ENCODE measurements at places on chromosomes 4 and X. TPM values are rescaled to one million over a fixed set of nuclear protein-coding genes. Genes with fewer than 3 reads are reported as not detected.

F8A2 gene
- not detected for total RNA-seq

SPANXA2 gene
- total RNA-seq: not detected

ARHGAP6 gene
- total RNA-seq: 0.37 TPM

ARHGAP36 gene
- not detected for total RNA-seq

YIPF7 gene
- not detected for total RNA-seq

IRF2 gene
- total RNA-seq: 66.2 TPM

TRIM61 gene
- 3.6 TPM for total RNA-seq

TAPT1 gene
- total RNA-seq: 30.0 TPM

TCEAL2 gene
- not detected for total RNA-seq

GRCh38 chrX:15790769-15791290 is 546 bp downstream of the ZRSR2 start:
- DNase-seq: no peak

GRCh38 chr4:147808447-147808846 is 76.6 kb downstream of the ARHGAP10 start:
- no peak for DNase-seq

DNA sequence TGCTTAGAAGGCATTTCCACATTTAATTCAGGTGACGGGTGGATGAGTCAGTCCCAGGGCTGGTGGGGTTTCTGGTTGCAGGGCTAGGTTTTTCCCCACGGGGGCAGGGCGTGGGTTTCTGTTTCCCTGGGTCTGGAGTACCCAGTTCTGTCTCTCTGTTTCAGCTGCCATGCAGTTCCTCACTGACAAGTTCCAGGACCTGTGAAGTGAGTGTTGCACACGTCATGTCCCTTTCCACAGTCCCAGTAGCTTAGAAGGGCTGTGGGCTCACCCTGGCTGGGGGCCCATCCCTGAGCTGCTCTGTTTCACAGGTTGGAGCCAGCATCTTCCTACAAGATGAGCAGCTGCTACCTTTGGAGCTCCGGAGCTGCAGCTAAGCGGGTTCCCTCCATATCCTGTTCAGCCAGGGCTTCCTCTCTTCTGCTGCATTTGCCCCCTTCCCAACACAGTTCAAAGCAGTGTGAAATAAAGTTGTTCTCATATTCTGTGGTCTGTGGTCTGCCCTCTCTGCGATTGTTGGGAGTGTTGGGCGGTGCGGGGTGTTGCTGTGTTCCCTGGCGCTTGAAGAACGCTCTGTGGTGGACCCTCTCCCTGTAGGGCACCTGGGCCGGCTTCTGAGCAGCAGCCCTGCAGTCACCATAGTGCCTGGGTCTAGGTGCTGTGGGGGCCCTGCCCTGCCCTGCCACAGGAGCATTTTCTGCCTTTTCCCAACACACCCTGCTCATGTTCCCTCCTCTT is 3.9 kb downstream of the LOC101059915 start:
- DNase-seq: no peak

GRCh38 chr4:153023139-153023538 is 87.0 kb downstream of the FHDC1 start:
- no peak for DNase-seq

GRCh38 chr4:183798301-183799253 is 106.5 kb upstream of the STOX2 start:
- DNase-seq: no peak

GRCh38 chr4:107599841-107600240 is 120.2 kb downstream of the PAPSS1 start:
- no peak for DNase-seq

GRCh38 chrX:54076903-54077302 is 32.6 kb upstream of the PHF8 start:
- DNase-seq: no peak

- no peak for DNase-seq
These were observed 611.4 kb downstream of the KCTD8 start for GRCh38 chr4:43837171-43837570.

GRCh38 chrX:149898554-149898953 is 17.6 kb downstream of the MAGEA8 start:
- DNase-seq: no peak

DNA sequence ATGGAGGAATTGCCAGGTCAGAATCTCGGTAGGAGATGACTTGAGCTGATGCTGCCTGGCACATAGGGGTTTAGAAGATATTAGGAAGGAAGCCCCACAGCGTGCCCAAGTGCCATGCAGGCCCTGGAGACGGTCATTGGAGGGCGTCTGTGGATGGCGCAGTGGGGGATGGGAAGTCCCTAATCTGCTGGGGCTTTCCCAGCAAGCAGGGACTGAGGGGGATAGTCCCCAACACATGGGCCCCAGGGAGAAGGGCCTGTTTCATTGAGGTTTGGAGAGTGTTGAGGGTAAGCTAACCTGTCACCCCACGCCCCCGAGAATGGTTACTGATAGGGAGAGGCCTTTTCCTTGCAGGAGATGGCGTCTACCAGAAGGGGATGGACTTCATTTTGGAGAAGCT is 7.8 kb downstream of the TAFAZZIN start:
- DNase-seq: no peak

GRCh38 chrX:9249051-9249846 is 215.3 kb upstream of the FAM9B start:
- DNase-seq: no peak
